ENCODE measurements at places on chromosomes 16 and 17.

- DNase-seq = no peak
These were observed 47.0 kb upstream of the SREBF1 start for GRCh38 chr17:17883801-17884200.

- peak; percentile 79 for DNase-seq
These were observed 172.8 kb upstream of the WSCD1 start for GRCh38 chr17:5897275-5897911.

DNA sequence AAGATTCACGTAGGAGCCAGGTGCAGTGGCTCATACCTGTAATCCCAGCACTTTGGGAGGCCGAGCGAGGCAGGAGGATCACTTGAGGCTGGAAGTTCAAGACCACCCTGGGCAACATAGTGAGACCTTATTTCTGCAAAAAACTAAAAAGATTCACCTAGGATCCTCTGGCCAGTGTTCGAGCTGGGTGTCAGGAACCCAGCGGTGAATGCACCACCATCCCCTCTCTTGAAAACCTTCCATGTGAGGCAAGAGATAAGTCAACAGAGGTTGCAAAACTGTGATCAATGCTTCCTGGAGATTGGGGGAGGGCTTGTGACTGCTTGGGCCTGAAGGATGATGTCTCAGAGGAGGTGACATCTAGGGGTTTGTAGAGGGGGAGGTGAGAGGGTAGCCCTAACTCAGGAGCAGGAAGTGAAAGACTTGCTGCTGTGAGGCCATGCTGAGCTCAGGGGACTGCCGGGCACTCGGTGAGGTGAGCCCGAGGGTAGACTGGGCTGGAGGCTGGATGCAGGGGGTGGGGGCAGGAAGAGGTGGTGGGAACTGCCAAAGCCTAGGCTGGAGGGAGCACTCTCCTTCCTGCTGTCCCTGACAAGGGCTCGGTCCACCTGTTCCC, 11.7 kb downstream of the GJD3 start:
- DNase-seq = no peak

GRCh38 chr17:28174352-28175046, 132.0 kb downstream of the NLK start:
- no peak for DNase-seq

DNA sequence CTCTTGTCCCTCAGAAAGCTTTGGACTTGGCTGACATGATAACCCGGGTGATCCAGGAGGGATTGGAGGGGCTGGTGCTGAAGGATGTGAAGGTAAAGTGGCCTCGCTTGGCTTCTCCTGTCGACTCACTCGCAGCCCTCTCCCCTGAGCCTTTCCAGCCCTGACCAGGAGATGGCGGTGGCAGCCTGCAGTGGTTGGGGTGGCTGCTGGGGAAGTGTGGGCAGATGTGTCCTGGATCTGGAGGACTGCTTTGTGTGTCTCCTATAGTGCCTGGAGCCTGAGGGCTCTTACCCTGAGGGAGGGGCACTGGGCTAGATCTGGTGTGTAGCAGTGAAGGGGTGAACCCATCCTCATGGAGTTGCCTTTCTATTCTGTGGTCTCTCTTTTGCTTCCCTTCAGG, 17.9 kb downstream of the LIG3 start:
- DNase-seq = peak; percentile 85

DNA sequence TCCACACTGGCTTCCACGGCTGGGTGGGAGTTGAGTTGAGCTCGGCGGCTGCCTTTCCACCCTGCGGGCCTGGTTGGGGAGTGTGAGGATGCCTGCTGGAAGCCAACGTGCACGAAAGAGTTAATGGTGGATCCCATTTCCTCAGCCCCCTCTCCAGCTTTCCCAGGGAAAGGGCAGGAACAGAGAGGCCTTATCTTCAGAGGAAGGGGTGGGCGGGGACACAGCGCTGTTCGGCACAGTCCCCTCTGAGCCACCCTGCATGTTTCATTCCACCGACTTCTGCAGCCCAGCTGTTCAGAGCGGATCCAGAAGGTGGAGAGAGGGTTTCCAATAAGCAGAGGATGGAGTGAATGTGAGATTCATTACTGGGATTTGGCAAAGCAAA, 295.3 kb downstream of the SEC14L1 start:
- peak; percentile 78 for DNase-seq

DNA sequence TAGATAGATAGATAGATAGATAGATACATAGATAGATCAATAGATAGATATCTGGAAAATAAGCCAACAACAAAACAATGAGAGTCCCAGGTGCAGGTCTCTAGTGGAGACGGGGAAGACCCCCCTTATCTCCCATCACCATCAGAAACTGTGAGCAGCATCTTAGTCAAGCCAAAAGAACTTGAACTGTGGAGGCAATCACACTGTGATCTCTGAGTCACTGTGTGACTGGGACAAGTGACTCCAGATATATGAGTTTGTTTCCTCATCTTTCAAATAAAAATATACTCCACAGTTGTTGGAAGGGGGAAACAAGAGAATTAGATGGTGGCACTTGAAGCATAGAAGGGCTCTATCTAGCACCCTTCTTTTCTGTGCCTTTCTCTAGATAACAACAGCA, 42.1 kb downstream of the NOG start:
- no peak for DNase-seq

DNA sequence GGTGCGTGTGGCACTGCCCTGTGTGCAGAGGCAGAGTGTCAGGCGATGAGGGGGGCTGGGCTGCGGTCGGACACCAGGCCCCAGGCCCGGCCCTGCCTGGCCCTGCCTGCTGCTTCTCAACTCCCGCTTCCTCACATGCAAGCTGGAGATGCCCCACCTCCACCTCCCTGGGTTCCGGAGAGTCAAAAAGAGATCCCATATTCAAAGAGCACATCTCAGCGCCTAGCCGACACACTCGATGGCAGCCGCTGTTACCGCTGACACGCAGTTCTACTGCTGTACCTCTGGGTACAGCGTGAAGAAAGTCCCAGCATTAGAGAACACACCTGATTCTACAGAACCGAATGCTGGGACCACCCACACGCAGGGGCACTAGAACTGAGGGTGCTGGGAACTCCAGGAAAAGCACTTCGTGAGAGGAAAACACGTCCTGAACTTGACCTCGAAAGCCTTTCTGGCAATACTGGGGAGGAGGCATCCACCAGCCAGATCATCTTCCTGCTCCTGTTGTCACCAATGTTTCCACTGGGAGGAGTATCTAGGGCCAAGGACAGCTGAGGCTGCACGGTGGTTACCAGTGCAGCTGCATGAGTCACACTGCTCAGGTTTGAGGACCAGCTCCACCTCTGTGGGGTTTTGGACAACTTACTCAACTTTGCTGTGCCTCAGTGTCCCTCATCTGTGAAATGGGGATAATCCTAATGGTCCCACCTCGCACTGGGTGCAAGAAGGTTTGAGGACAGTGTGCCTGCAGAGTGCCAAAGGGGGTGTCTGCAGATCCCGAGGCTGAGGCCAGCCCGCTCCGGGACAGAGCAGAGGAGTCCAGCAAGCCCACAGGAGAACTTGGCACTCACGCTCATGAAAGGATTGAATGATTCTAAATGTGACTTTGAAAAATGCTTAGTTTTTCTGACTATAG, 100.4 kb upstream of the DNAH17 start:
- DNase-seq = no peak

GRCh38 chr16:77970371-77970770, 52.0 kb upstream of the CLEC3A start:
- no peak for DNase-seq

Data from H9 (cell line).